ENCODE measurements at places on chromosomes 4 and X. TPM values are rescaled to one million over a fixed set of nuclear protein-coding genes. Genes with fewer than 3 reads are reported as not detected.

SLC4A4 gene
- total RNA-seq: not detected

MFSD8 gene
- total RNA-seq: 18.6 TPM

SPIN2A gene
- total RNA-seq: 0.16 TPM

MAMLD1 gene
- total RNA-seq: 4.5 TPM

POF1B gene
- not detected for total RNA-seq

- DNase-seq: no peak
Observed at GRCh38 chrX:102712216-102712966, at the start of gene GPRASP2. TSS of gene GPRASP2 (plus strand) at chrX:102712448. CDS start at chrX:102714870, 2,422 bp downstream.

DNA sequence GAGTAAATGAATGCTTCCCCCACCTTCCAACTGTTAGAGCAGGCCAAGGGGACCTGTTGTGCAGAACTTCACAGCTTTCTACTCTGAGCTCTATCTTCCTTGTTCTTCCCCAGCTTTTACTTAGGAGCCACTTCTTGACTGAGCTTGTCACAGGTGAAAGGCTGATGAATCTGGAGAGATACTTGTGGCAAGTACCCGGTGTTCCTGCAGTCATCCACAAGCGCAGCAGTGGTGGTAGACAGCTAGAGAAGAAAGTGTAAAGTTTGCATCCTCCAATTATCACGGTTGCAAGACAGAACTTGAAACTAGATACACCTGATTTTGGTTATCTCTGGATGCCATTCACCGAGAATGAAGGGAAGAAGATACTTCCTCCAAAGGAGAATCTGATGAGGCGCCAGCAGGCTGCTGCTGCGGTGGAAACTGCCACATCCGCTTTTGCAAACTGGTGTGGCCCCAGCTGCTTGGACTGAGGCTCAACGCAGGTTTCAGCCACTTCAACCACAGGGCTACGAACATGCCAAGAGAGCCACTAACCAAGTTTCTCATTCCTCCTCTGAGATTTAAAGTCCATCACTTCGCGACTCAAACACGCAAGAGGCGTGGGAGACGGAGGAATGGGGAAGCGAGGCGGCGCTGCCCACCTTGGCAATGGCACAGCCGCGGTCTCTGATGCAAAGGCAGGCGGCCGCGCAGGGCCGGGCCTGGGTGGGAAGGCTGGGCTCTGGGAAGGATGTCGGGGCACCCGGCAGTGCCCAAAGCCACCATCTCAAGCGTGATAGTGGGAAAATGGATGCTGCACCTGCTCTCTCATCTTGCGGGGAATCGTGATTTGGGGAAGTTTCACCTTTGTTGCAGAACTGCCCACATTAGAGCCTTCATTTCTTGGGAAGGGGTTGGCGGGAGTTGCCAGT, 1.3 kb upstream of the FHIP1A start:
- no peak for DNase-seq

- no peak for DNase-seq
Observed at GRCh38 chr4:177405508-177405907, 36.7 kb downstream of the AGA start.

- DNase-seq: peak; percentile 76
Observed at GRCh38 chrX:37380924-37381323, 31.8 kb downstream of the PRRG1 start.

- DNase-seq: no peak
Observed at GRCh38 chr4:86050496-86050895, 309.4 kb downstream of the MAPK10 start.

DNA sequence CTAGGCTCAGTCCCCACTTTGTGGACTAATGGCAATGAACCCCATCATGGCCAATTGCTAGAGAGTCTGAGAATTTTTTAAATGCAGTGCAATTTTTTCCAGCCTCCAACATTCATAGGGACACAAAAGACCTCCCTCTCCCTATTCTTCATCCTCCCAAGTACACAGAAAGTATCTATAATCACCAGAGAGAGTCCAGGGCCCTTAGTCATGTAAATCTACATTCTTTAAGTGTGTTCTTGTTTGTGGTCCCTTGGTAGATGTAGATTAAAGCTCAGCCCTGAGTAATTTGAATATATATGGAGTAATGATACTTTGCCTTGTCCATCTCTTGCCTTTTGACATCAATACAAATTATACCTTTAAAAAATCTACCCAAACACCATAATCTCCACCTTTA, 51.3 kb upstream of the ATXN3L start:
- DNase-seq: no peak

DNA sequence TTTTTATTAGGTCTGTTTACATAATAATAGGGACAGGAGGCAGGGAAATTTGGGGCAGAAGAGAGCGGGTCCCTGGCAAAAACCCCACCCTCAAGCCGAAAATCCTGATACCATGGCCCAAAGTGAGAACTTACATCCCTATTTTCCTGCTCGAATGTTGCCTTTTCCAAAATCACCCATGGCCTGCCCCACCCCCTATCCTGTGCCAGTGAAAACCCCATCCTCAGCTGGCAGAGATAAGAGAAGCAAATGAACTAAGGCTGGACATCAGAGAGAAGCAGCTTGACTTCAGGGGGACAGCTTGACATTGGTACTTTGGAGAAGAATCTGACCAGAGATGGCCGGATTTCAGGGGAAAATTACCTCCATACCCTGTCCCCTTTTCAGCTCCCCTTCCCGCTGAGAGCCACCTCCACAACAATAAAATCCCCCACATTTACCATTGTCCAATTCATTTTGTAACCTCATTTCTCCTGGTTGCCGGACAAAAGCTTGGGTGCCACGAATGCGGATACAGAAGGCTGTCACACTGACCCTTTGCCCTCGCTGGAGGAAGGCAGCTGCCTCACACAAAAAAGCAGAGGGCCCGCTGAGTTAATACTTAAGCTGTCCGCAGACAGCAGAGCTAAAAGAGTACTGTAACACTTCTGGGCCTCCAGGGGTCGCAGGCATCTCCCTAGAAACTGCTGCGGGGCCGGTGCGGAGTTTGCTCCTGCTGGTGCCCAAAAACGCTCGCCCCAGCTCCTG, 196.2 kb downstream of the SNCA start:
- no peak for DNase-seq
